ENCODE measurements at places on chromosomes 12 and 14.

DNA sequence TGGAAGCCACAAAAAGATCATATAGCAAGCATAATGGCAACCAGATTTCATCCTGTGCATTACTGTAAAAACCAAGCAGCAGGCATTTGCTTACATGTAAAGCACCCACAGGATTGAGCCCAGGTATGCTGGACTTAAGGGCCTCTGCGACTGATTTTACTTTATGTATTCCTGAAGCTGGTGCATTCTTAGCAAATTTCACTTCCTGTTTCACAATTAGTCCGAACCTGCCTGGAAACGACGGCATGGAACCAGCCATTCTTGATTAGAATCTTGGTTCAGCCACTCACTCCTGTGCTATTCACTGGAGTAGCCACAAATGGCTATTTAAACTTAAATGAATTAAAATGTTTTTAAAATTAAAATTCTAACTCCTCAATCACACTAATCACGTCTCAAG is 239.2 kb downstream of the NUAK1 start:
- no peak for DNase-seq

DNA sequence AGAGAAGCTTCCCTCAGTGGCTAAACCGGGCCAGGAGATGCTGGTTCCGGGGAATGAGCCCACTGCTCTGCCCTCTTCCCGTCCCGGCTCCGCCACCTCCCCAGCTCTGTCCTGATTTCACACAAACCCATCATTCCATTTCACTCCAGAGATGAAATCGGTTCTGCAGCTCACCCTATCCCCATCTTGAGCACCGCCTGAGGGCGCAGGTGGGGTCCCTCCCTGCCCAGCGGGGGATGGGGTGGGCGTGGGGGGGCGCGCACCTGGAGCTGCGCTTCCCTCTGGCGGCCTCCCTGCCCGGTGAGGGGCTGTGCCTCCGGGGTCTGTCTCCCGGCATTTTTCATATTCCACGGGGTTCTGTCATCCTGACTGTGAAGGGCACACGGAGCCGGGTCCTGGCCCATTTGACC is 44.7 kb downstream of the NOC4L start:
- DNase-seq = no peak

- no peak for DNase-seq
Measured at GRCh38 chr12:120156315-120157259, 37.9 kb downstream of the GCN1 start.

DNA sequence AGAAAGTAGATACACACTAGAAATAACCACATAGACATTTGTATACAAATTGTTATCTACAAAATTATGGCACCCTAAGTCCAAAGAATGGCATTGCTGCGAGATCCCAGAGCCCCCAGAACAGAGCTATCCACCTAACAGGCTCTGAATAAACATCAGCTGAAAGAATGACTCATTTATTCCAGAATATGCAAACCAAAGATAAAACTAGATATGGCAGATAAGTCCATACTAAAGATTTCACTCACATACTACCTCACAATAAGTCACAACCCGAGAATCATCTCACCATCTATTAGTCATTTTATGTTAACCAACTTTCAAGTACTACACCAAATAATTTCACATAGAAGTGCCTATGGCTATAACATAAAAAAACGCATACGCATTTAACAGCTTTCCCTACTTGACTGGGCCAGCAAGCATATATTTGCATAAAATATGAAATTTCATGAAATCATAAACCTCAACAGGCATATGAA is 5.6 kb downstream of the CNIH1 start:
- no peak for DNase-seq

- DNase-seq = no peak
Measured at GRCh38 chr14:73239393-73240241, 2.3 kb downstream of the PAPLN start.

DNA sequence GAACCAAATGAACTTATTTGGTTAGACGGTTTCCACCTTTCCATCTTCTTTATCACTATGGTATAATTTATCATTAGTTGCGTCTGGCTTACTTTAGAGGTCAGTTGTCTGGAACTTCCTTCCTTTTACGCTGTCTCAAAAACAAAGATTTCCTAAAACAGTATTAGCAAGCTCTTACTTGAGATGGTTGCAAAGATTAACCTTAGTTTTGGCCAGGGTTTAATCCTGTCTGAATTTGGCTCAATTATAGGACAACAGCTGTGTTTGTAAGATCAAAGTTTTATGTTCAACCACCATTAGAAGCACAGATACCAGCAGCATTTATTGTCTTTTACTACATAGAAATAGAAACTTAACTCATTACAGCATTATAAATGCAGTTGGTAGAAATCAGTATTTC is 7.9 kb upstream of the WASHC3 start:
- no peak for DNase-seq

DNA sequence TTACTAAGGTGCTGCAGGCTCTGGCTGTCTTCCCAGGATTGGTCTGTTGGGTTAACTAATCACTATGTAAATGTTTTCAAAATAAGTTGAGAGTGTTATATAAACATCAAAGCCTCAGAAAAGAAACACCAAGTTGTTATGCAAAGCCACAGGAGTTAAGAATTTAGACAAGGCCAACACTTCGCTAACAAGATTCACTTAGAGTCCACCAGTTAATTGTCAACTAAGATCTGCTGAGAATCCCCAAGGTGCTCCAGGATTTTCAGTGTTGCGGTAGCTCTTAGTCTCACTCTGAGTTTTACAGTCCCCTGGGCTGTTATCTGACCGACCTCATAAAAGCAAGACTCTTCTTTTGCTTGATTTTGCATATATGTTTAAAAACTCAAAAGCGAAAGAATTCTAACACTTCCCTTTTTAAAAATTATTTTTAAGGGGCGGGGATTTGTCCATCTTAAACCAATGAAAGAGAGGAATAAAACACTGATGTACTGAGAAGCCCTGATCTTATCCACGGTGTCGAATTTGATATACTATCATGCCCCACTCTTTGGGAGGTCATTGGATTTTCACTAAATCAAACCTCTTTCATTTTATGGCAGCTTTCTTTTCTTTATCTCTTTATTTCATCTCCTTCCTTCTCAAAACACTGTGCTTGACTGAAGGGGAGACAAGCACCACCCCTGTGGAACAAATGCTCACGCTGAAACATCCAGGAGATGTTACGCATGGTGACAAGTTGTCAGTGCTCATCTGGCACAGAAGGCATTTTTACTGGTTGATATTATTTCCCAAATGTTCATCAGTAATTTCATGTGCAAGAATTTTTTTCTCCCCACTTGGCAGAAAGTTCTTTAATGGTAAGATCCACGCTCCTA is 7.0 kb downstream of the NIN start:
- DNase-seq = no peak

GRCh38 chr12:72499244-72499643 is 227.1 kb downstream of the TRHDE start:
- no peak for DNase-seq

- no peak for DNase-seq
Measured at GRCh38 chr12:2737656-2738241, 57.0 kb upstream of the FKBP4 start.

- no peak for DNase-seq
Measured at GRCh38 chr12:126189856-126190255, 1124.6 kb downstream of the AACS start.

- no peak for DNase-seq
Measured at GRCh38 chr12:54270345-54270744, 9.6 kb downstream of the CBX5 start.

DNA sequence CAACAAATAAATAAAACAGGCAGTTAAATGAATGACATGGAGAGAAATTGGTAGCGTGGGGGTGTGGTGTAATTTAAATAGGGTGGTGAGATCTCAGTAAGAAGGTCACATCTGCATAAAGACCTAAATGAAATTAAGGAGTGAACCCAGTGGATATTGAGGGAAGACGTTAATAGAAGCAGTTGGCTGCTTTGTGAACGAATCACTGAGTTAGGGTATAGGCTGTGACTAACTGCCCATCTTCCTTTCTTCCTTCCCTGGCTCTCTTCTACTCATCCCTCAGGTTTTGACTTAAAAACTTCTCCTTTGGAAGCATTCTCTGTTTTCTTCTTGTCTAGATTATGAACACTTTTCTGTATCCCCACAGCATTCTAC is 64.7 kb downstream of the BTG1 start:
- no peak for DNase-seq

- no peak for DNase-seq
Measured at GRCh38 chr14:69090187-69090789, 62.6 kb downstream of the DCAF5 start.

GRCh38 chr12:93634416-93634815 is 42.8 kb upstream of the CRADD start:
- no peak for DNase-seq

DNA sequence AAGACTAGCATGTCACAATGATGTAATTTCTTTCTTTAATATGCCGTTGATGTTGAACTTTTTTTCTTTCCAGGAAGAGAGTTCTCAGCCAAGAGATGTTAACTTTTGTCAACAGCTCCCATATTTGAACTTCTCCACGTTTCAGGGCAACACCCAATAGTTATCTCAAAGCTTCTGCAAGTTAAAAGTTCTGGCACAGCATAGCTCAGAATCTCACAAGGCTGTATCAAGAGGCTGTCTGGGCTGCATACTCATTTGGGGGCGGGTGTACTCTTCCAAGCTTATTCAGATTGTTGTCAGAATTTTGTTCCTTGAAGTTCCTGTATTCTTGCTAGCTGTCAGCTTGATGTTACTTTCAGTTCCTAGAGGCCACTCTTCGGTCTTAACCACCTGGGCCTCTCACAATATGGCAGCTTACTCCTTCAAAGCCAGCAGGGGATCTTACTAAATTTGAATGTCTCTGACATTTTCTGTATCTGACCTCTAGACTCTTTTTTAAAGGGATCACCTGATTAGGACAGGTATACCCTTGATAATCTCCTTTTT is 38.9 kb downstream of the KCNC2 start:
- DNase-seq = no peak

- DNase-seq = no peak
Measured at GRCh38 chr14:20247646-20248246, 8.7 kb downstream of the OR11H4 start.

DNA sequence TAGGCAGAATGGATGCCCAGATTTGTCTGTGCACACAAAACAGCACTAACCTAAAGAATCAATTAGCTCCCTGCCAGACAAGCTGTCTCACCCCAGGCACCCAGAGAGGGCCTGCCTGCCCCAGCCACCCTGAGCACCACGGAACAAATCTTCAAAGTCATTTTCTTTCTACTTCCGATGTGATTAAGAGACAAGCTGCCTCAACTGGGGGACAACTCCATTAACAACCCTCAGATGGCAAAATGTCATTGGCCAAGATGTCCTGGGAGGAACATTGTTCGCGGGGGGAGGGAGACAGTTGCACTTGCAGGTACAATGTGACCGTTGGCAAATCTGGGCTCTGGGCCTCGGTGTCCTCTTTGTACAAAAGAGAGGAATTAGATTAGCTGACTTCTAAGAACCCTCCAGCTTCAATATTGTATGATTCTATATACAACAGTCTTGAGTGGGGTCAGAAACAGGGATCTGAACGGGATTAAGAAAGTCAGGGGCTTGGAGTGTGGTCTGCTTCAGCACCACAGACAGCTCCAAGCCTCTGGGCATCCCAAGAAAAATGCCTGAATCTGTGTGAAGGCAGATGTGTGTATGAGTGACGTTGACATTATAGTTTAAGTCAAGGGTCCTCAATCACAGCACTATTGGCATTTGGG is 42.8 kb upstream of the CMKLR1 start:
- DNase-seq = no peak

DNA sequence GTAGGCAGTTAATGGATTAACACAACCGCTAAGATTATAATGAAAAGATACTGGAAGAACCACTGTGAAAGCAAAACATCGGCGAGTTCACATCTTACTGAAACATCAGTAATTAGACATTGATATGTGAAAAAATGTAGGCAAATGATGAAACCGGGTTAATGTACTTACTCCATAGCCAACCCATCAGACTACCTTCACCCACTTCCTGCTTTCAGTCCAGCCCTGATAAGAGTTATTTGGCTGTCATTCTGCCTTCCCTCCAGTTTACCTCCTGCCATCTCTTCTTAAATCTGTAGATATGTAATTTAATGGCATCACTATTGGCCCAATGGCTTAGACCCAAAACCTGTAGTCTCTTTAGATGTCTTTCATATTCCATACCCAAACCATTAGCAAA is 46.0 kb upstream of the LGR5 start:
- no peak for DNase-seq

- no peak for DNase-seq
Measured at GRCh38 chr12:87812030-87812429, 217.2 kb downstream of the C12orf50 start.

DNA sequence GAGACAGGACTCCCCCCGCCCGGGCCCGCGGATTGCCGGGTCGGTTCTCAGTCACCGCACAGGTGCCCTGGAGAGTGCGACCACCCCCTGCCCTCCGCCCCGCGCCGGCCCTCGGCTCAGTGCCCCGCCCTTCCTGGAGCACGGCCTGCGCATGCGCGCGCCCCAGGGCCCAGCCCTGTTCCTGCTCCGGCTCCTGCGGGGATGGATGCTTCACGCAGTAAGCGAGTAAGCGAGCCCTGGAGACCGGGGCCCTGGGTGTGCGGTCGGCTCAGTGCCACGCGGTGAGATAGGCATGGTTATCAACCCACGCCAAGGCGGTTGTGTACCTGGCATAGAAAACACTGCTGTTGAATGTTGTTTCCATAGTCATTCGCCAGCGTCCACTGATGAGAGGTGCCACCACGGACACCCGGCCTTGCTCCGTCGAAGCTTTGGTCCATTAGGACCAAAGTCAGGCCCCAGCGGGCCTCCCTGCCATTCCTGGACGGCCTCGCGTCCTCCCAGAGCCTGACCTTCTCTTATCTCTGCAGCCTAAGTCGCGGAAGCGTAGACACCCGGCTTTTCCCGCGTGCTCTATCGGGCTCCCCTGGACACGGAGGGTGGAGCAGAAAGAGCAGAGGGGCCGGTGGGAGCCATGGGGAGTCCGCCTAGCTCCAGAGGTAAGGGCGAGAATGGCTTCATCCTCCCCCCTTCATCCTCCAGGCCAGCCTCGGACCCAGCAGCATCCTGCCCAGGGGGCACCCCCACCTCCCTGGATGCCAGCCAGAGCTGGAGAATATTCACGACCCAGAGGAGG is 90.6 kb downstream of the PAPOLA start:
- DNase-seq = no peak

DNA sequence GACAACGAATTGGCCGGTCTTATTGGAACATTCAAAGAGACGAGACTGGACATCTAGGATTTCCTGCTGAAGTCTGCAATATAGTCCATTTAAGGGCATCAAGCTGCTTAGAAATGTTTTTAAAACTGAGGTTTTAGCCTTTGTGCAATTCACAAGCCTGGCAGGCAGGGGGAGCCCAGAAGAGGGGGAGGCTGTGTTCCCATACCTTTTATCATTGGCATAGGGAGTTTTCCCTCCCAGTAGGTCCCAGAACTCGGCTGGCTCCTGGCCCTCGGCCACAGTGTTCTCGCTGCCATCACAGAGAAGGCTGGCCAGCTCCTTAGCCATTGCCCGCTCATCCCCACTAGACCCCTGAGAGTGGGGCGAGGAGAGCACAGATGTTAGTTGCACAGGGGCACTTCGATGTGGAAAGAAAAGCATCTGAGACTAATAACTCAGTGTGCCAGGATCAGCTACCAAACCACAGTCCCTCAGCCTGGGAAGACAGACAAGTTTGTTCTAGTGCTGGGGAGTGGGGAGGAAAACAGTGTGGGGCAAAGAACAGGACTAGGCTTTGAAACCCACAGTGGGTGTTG is 15.1 kb downstream of the AVIL start:
- no peak for DNase-seq

Measured in SJSA1 (cell line).